ENCODE measurements at places on chromosomes 16 and 17.

GRCh38 chr16:81435103-81435502, 9.5 kb upstream of the CMIP start:
- no peak for DNase-seq

DNA sequence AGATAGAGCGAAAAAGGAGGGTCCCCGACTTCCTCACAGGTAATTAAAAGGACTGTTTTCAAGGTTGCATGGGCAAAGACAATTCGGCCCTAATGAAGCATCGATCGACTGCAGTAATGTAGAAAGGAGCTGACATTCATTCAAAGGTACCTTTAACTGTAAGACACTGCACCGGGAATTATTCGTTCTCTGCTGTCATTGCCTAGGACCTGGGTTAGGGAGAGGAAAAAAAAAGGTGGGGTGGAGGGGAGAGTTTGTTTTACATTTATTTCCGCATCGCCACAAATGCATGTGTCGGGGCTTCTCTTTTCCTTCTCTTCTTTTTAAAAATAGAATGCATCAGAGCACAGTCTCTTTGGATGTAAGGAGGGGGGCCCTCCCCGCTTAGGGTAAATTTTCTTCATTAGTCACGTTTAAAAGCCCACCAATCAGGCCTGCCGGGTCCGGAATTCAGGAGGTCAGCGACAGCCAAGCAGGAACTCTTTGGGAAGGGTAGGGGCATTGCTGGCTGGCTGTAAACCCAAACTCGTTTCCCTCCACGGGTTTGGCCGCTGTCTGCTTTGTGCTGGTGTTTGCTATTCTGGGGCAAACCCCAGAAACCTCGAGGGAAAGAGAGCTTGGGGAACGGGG, 496.2 kb upstream of the ZFHX3 start:
- DNase-seq: no peak

- no peak for DNase-seq
Observed at GRCh38 chr17:66310528-66311148, 8.2 kb downstream of the PRKCA start.

GRCh38 chr16:48001324-48001895, 154.4 kb downstream of the ABCC12 start:
- DNase-seq: no peak

- DNase-seq: no peak
Observed at GRCh38 chr16:67865318-67865717, 7.5 kb upstream of the EDC4 start.

DNA sequence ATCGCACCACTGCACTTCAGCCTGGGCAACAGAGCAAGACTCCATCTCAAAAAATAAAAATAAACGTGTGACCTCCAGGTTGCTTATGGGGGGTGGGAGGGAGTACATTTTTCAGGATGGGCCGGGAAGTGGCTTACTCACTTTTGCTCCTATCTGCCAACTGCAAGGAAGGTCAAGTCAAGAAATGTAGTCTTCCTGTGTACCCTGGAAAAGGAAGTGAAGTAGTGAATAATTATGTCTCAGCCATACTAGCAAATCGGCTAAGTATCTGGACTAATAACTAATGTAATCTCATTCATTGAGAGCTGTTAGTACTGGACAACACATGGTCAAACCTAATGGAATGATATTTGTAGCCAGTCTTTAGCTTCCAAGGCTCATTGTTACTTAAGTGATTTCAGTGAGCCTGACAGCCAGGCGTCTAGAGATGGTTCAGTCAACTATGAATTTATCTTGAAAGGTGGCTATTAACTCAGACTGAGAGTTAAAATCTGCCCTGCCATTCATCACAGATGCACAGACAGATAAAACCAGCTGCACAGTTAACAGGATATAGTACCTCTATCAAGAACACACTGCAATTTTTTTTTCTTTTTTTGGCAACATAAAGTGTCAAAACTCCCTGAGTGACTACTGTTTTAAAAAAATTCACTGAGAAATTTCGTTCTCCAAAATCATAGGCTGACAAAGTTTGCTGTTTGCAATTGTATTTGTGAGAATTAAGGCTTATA, 3.7 kb upstream of the TACO1 start:
- no peak for DNase-seq

DNA sequence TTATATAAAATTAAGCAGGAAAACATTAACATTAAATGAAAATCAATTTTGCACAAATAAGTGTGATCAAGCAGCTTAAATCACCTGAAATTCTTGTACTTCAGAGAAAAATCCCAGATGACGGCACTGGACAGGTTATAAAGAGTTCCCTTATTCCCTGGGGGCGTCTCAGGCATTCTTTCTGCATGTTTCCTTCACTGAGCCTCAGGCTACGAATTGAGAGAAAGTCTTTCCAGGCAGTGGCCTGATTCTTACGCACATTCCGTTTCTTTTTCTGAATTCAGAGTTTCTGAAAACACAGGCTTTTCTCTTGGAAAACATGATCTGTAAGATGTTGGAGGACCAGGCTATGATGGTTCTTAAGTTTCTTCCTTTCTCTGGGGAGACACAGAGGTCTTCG, 22.1 kb upstream of the PITPNM3 start:
- no peak for DNase-seq

DNA sequence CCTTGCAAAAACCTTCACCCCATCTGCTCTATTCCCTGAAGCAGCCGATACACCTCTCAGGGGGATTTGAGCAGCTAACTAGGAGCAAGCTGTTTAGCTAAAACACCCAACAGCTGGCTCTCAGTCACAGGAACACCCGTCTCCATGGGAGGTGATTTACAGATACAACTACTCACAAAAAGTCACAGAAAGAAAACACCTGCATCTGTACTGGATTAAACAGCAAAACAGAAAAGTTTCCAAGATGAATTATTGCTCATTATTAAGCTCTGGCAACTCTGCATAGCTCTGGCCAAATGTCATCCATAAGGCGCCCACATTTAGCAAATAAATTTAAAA, 22.3 kb downstream of the GJC1 start:
- DNase-seq: no peak

GRCh38 chr16:2271848-2272461, 4.0 kb upstream of the RNPS1 start:
- DNase-seq: no peak

DNA sequence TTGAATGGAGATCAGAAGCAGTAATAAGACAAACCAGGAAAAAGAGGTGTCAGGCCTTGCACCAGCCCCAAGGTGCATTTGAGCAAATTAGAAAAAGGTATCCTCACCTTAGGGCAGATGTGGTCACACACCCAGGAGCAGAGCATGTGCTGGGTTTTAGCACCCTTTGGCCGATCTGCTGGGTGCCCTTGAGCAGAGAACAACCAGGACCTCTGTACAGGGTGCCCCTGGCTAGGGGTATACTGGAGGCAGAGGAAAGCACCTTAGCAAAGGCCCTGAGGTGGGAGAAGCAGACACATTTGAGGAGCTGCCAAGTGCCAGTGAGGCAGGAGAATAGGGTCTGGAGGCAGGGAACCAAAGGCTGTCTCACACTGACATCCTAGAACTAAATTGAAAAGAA, 67.0 kb downstream of the IQCK start:
- DNase-seq: no peak

- no peak for DNase-seq
Observed at GRCh38 chr16:67999985-68000384, 701 bp upstream of the DPEP2 start.

DNA sequence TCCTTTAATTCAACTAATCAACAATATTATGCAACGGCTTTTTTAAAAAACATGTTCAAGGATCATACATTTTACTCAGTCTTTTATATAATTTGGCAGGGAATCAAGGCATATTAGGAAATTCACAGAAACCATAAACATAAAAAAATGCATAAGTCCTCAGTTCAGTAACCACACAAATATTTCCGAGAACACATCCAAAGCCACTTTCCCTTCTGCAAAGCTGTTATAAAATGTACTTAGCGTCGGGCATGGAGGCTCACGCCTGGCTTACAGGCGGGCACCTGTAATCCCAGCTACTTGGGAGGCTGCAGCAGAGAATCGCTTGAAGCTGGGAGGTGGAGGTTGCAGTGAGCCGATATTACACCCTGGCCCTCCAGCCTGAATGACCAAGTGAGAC, 9.7 kb upstream of the ZC3H7A start:
- DNase-seq: no peak

GRCh38 chr17:50871364-50871763, 5.2 kb upstream of the TOB1 start:
- DNase-seq: no peak

GRCh38 chr17:81910840-81911276, 341 bp downstream of the PCYT2 start:
- DNase-seq: no peak

DNA sequence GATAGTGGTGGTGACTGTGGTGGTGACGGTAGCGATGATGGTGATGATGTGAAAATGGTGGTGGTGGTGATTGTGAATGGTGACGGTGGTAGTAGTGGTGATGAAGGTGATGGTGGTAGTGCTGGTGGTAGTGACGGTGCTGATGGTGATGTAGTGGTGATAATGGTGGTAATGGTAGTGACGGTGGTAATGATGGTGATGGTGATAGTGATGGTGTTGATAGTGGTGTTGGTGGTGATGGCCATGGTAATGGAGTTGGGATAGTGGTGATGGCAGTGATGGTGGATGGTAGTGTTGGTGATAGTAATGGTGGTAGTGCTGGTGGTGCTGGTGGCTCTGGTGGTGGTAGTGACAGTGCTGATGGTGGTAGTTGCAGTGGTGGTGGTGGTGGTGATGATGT, 14.7 kb upstream of the RBFOX1 start:
- DNase-seq: no peak

DNA sequence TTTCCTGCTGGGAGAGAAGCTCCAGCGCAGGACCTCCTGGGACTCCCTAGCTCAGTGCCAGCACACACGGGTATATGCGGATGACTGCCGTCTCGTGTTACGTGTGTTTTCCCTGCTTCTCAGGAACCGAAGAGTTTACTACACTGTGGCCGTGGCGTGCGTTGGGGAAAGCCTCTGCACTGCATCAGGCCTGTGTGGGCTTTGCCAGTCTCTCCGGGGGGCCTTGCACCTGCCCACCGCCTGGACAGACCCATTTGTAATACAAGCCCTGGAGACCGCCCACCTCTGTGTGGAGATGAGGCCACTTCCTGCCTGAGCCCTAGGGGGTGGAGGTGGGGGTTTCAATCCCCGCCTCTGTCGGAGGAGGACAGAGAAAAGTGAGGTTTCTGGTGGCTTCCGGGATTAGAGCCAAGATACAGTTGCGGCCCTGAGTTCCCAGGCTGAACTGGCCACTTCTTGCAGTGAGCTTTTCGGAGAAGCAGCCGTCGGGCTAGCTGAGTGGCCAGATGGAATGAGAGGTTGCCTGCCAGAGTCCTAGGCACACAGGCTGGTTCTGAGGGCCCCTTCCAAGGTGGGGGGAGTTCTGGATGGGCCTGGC, 43.4 kb upstream of the GSE1 start:
- DNase-seq: peak; percentile 54

- no peak for DNase-seq
Observed at GRCh38 chr17:79024901-79025737, 1.1 kb downstream of the C1QTNF1 start.

- no peak for DNase-seq
Observed at GRCh38 chr16:6753553-6753952, 579.1 kb upstream of the RBFOX1 start.

- DNase-seq: no peak
Observed at GRCh38 chr17:80793421-80793820, 198.2 kb upstream of the CHMP6 start.

- DNase-seq: no peak
Observed at GRCh38 chr17:75814900-75815373, 29.3 kb downstream of the UNC13D start.

DNA sequence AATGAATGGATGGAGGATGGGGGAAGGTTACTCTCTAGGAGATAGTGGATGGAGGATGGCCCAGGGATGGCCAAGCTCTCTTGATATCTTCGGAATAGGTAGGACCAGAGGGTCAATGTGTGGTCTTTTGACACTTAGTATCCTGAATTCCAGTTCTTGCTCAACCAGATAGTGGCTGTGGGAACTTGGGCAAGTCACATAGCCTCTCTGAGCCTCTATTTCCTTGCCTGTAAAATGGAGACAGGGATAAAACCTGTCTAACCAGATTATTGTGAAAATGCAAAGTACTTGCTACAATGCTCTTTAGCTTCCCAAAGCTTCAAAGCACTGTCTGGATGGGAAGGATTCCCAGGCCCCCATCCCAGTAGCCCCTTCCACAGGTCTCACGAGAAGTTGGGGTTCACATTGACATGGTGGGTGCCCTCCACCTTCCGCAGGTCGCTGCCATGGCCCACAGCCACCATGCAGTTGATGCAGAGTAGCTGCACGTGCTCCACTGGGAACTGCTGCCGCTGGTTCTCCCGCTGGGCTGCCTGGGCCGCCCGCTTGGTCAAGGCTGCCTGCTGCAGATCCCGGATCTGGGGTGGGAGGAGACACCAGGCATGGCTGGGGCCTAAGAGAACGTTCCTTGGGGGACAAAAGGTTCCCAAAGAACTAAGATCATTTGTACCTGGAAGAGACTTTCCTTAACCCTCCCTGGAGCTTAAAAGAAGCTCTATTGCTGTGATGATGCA, 5.1 kb upstream of the ZNF385C start:
- no peak for DNase-seq

DNA sequence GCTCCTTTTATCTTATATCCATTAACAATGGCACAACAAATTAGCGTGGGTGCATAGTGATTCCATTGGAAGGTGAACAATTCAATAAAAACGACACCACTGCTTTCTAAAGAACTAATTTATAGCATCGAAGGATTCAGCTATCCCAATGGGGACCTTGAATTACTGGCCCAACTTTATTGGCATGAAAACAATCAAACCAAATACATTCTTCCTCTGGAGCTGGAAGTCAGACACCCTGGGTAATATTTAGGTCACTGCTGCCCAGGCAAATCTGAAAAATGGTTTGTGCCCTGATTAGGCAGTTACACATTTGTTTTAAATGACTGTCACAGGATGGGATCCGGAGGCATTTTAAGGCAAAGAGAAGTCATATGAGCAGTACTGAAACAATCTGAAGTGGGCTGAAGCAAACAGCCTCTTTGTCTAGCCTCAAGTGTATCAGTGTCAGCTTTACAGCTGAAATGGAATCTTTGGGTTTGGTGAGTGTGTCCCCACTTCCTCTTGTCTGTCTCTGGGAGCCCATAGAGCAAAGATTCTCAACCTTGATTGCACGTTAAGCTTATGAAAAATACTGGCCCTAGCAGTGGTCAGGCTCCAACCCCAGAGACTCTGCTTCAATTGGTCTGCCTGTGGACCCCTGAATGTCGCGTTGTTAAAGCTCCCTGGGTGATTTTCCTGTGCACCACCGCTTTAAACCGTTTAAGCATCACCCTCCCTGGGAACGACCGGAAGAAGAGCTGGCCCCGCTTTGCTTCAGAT, 30.3 kb downstream of the CDK5R1 start:
- DNase-seq: no peak

DNA sequence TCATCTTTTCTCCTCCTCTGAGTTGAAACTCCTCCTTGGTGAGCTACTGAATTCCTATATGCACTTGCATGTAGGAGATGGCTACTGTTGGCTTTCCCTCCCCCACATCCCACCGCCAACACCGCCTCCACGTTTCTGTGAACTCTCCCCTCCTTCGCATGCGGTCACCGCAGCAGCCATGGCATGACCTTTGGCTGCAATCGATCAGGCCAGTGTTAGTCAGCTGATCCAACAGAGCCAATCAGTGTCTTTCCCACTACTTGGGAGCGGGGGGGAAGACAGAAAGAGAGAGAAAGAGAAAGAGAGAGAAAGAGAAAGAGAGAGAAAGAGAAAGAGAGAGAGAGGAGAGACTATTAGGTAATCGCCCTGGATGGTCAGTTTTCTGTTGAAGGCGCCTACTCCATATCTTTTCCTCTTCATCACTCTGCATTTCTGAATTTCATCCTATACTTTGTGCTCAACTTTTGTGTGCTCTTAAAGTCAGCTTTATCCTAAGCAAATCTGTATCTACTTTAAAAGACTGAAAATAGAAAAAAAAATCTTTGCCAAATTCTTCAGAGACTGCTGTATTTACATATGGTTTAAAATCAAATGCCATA, 22.7 kb downstream of the ASGR1 start:
- no peak for DNase-seq
